ENCODE measurements at places on chromosomes 13 and 19.

DNA sequence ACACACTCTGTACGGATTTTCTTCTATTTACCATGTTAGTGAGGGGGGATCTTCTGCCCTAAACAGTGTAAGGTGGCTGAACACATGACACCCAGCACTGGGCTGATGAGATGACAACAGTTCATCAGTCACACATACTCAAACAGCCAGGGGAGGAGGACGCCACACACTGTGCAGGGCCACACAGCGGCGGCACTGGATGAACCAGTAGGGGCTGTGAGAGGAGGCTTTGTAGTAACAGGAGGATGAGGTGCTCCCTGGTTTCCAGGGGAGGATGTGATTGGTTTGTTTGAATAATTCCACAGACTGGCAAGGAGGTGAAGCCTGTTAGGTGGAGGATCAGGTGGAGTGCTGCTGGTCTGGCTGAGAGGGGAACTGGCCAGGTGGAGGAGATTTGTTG is 16.3 kb upstream of the GTF3A start:
- no peak for DNase-seq

DNA sequence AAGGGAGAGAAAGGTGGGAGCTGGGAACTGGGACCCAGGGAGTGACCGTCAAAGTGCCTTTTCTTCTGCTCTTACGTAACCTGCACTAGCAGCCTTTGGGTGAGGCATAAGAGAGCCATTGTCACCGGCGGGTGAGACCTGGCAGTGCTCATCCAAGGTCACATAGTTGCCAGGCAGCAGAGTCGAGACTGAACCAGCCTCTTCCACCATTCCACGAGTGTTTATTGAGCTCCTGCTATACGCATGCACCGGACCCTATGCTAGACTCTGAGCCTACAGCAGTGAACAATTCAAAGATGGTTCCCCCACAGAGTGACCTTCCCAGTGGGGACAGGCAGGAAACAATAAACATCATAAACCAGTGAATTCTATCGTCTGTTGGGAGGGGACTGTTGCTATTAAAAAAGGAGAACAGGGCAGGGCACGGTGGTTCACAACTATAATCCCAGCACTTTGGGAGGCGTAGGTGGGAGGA is 18.6 kb upstream of the STRN4 start:
- DNase-seq, result no peak

DNA sequence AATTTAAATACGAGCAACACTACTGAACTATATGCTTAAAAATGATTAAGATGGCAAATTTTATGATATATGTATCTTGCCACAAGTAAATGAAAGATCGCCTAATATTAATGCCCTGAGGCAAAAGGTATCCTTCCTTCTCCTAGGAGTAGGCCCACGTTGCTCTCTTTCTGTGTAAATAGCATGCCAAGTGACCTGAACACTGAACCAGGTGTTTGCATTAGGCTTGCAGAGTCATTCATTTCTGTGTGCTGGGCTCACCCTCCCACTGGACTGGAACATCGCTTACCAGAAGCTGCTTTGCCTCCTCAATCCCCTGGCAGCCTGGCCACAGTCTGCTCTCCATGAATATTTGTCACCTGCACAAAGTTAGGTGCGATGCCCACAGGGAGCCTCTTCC is 83.3 kb upstream of the TNFSF11 start:
- no peak for DNase-seq

DNA sequence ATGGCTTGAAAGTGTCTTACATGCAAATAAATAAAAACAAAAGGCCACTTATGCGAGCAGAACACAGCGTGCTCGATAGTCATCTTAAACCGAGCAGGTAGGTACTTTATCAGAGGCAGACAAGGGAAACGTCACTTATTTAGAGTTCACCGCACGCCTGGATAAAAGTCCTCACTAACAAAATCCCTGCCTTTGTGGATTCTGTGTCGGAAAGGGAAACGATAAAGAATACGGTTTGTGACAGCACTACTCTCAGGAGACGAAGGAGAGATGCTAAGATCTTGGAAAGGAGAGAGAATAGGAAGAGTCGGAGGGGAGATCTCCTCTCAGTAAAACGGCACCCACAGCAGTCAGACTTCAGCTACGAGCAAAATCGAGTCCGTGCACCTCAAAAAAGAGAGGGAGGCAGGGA is 581 bp downstream of the RCBTB1 start:
- peak; percentile 14 for DNase-seq

- DNase-seq, result no peak
Observed at GRCh38 chr13:46071590-46072249, 19.2 kb upstream of the ZC3H13 start.

DNA sequence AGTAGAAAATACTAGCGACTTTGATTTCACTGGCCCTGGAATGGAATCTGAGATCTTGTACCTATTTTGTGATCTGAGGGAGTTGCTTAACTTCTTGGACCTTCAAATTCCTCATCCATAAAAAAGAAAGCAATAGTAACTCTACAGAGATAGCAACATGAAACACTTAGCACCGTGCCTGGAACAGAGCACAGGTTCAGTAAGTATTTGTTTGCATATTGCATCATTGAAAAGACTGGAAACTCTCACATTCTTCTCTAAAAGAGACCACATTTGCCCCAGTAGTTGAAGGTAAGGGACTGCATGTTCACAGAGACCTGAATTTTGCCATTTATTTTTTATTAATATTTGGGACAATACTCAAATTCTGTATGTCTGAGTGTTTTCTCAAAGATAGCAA is 358.1 kb downstream of the COG6 start:
- no peak for DNase-seq

DNA sequence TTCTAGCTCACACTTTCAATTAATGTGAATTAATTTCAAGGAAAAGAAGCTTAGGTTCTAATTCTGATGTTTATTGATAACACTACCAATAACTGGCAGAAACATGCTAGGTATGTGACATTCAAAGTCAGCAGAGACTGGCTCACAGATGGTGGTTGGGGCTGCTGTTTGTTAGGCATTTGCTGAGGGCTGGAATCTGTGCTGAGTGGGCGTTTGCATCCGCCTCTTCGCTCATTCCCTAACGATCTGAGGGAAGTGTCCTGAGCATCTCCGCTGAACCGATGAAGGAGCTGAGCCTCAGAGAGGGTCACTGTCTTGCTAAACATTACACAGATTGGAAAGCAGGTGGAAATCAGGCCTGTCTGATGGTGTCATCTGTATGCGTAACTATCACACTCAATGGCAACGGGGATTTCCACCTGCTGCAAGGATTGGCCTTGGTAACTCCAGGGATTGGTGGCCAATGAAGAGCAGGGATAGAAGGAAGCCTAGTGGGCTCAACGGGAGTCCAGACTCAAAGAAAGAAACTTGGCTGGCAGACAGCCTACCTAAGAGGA is 338.9 kb downstream of the TEX29 start:
- DNase-seq, result no peak

DNA sequence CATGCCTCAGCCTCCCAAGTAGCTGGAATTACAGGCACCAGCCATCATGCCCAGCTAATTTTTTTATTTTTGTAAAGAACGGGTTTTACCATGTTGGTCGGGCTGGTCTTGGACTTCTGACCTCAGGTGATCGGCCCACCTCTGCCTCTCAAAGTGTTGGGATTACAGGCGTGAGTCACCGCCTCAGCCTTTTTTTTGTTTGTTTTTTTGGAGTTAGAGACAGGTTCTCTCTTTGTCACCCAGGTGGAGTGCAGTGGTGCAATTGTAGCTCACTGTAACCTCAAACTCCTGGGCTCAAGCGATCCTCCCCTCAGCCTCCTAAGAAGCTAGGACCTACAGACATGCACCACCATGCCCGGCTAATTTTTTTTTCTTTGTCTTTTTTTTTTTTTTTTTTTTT is 15.6 kb upstream of the NOTCH3 start:
- DNase-seq, result no peak

DNA sequence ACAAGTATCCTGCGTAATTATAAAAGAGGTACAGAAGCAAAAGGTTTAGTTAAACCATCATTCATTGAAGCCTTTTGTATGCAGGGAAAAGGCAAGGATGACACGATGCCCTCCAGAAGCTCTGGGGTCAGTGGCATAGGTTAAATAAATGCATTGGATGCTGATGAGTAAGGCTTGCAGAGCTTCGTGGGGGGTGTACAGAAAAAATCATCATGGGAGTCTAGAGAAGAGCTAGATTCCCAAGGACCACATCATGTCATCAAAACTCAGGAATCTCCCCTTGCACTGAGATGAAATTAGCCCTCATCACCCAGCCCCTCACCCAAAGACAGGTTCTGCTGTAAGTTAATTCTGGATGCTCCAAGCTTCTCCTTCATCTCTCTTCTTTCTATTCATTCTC is 8.3 kb downstream of the FPR1 start:
- no peak for DNase-seq

- no peak for DNase-seq
Observed at GRCh38 chr13:107466326-107467099, 748.8 kb downstream of the LIG4 start.

DNA sequence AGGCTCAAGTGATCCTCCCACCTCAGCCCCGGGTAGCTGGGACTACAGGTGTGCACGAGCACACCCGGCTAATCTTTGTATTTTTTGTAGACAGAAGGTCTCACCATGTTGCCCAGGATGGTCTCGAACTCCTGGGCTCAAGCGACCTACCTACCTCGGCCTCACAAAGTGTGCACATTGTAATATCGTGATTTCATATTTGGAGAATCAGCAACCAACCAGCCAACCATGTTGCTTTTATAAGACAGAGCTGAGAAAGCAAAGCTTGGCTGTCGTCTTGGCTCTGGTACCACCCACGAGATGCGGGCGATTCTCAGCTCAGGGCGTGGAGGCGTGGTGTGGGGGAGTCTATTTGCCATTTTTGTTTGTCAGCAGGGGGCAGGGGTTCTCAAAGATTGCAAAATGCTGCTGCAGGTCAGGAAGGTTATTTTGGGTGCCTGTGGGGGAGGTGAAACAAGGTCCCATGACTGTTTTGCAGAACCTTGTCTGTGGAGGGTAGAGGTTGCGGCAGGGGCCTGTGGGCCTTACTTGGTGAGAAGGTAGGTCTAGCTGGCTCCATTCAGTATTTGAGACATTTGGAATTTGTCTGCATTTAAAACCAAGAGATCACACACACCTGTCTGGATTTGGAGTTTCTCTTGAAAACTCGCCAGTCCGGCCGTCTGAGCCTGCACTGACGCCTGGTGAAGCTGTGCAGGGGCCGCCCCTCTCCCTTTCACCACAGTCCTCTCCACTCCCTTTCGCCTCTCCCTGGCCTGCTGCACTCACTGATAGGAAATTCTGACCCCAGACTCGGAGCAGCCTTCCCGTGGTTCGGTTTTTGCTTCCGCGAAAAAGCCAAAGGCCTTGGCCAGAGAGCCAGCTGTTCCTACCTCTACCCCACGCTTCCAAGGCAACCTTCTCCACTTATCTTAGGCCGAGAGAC is 15.4 kb downstream of the TNFAIP8L1 start:
- DNase-seq, result no peak

GRCh38 chr13:32905864-32906180 is 110.4 kb upstream of the KL start:
- peak; percentile 26 for DNase-seq

DNA sequence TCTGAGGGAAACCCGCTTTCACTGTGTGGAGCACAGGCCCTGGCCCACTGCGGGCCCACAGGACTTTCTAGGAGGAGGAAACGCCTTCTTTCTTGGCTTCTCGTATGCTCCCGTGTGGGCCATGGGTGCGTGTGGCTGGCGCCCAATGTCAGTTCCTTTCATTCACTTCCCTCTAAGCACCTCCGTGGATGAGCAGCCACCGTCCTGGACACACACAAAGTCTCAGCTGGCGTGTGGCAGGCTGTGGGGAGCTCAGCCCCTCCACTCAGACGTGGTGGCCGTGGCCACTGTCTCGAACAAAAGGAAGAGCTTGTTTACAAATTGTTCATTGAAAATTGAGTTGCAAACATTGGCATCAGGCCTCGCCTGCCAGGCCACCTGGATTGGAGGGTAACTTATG is 240.0 kb upstream of the SGCG start:
- DNase-seq, result no peak

GRCh38 chr19:56976300-56976699 is 135.8 kb upstream of the PEG3 start:
- no peak for DNase-seq

DNA sequence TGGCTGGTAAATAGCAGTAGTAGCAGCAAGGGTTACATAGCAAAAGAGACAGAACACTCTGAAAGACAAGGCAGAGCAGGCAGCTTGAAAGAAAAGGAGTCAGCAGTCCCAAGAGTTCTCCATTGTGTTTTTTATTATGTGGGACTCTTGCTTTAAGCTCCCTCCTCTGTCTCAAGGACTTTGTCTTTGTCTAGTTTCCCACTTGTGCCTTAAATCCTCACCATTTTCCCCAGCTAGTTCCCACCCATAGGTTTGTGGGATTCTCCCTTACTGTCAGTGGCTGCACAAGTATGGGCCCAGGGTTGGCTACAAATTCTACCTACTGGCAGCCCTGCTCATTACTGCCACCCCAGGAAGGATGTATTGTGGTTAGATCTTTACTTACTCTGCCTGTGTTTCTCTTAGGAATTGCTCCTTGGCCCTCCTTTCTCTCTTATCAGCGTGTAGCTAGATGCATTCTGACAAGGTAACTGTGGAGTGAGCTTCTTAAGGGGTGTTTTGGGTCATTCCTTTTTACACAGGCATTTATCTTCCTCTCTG is 413.4 kb upstream of the PCDH9 start:
- no peak for DNase-seq

- no peak for DNase-seq
Observed at GRCh38 chr13:88085036-88085435, 413.9 kb downstream of the SLITRK5 start.

DNA sequence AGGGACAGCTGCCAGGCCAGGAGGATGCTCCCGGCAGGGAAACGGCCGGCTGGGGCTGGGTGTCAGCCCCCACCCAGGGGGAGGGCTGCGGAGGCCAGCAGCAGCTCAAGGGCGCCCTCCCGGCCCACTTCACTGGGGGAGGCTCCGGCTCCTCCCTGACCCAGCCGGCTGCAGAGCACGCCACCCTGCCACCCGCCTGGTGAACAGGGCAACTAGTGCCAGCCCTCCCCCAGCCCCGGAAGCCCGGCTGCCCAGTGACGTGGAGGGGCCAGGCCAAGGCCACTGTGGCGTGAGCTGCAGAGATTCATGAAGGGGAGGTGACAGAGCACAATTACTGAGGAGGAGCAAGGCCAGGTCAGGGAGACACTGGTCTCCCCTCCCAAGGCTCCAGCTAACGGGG is 14.7 kb downstream of the REXO1 start:
- no peak for DNase-seq

DNA sequence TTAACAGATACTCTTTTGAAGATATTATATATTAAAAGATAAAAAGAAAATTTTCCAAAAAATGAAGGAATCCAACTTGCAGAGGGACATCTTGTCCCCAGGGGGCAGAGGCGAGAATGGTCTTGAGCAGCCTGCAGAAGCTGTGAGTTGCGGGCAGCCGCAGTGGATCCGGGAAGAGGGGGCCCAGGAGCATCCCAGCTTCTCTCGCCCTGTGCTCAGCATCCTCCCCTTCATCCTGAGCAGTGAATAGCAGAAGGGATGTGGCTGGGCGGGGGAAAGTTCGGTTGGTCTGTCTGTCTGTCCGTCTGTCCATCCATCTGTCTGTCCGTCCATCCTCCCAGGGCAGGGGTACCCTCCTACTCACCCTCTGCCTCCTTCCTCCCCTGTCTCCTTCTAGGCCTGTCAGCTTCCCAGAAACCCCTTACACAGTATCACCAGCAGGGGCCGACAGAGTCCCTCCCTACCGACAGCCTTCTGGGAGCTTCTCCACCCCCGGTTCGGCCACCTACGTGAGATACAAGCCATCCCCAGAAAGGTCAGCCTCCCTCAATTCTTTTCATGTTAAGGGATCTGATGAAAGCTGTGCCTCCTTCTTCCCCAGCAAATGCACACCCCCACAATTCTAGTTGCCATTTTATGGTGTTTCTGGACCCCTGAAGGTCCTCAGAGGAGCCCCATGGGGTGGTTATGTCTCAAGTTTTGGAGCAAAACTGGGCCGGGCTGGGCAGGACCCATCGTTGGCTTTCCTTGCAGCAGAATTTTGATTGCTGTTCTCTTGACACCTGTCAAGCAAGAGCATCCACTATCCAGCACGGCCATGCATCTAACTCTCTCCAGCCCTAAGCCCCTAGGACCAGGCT is 81.6 kb downstream of the DPF1 start:
- DNase-seq, result peak; percentile 84

Measured in AG20443 (cell line).